ENCODE measurements at places on chromosomes 4 and X.

DNA sequence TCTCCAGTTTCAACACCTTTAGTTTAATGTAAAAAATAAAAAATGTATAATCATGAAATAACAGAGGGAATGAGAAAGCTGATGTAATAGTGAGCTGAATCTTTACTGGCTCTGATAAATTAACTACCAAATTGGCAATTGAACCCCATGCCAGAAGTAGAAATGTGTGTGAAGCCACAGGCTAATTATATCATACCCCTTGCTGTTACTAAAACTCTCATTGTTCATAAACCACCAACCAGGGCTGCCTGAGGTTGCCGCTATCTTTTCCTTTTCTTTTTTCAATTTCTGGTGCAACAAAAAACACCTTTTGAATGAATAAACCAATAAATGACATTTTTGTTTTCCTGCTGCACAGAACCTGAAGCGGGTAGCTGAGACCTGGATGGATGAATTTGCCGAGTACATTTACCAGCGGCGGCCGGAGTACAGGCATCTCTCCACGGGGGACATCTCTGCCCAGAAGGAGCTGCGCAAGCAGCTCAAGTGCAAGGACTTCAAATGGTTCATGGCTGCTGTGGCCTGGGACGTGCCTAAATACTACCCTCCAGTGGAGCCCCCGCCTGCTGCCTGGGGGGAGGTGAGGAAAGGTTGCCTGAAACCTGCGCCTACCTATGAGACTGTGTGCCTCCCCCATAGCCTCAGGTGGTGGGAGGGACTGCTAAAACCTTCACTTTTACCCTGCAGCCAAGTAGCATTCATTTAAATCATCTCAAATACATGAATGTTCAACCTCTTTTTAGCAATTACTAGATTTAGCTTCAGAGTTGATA lies 216.7 kb upstream of the GALNT7 start:
- no peak for DNase-seq

DNA sequence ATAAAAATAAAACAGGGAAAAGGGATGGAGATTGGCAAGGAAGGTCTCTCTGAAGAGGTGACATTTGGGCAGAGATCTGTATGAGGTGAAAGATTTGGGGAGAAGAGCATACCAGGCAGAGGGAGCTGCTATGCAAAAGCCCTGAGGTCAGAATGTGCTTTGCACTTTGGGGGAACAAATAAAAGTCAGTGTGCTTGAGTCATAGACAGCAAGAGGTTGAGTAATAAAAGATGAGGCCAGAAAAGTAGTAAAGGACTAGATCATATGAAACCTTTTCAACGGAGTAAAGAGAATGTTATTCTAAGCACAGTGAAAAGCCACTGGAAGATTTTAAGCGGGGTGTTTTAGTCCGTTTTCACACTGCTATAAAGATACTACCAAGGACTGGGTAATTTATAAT lies 76.5 kb upstream of the TEX13A start:
- DNase-seq = no peak

DNA sequence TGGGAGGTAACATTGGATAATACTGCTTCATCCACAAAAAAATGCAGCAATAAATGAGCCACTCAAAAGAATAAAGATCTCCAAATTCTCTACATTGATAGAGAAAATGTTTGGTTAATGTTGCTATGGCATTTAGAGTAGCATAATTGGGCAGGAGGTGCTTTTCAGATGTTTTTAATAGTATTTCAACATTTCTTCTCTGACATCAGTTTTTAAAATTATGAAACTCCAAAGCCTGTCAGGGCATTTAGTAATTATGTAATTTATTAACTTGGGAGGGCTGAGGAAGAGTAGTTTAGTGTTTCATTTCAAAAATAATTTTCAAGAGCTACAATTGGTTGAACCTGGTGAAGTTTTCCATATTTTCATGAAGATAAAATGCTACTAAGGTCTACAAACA lies 211.3 kb upstream of the INTU start:
- no peak for DNase-seq

DNA sequence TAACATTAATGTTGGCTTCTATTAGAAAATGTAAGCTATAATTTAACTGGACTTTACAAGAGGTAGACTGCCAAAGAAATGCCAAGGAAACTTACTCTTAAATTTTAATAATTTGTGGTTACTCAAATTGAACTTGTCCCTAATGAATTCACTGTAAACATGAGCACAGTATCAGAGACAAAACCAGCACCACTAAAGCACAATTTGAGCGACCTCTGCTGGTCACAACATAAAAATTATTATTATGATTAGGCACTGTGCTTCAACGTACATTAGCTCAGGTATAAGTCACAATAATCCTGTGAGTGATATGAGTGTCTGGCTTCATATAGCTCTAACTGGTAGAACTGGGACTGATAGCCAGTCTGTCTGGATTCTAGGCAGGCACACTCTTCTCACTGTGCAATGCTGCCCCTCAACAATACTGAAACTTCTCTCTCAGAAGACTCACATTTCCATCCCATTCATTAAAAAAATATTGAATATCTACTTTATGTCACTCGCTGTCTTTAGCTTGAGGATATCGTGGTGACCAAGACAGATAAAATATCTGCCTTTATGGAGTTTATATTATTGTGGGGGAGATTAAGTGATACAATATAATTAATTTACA lies 8.0 kb downstream of the NUDT6 start:
- DNase-seq = no peak

DNA sequence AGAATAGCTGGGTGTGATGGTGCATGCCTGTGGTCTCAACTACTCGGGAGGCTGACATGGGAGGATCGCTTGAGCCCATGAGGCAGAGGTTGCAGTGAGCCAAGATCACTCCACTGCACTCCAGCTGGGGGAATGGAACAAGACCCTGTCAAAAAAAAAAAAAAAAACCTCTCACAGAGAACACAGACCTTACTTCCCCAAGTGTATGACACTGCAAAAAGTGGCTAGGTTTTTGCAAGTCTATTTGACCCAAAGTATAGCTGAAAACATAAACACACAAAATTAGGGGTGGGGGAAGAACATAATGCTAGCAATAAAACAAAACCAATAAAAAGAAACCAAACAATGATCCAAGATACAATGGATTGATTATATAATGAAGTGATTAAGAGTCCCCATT lies 6.7 kb downstream of the LAMP2 start:
- DNase-seq = no peak

GRCh38 chr4:54234497-54235205 lies 5.6 kb downstream of the PDGFRA start:
- DNase-seq = no peak

DNA sequence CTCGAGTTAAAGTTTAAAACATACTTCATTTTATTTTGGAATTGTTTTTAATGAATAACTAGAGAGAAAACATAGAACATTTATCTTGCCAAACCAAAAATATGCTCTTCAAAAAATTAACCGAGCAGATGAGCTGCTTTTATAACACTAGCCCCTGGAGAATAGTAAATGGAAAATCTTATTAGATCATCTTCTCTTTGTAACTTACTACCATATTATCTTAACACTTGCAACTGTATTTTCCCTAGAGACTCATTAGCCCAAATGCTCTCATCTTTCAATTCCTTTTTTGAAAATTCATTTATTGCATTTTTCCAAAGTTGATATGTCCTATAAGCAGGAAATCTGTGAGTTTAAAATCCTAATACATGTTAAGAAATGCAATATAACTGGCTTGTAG lies 143.3 kb downstream of the CAMK2D start:
- no peak for DNase-seq

GRCh38 chr4:110247591-110247990 lies 49.2 kb upstream of the ELOVL6 start:
- DNase-seq = no peak

- DNase-seq = no peak
These were observed 97.4 kb upstream of the S100G start for GRCh38 chrX:16552546-16552945.

GRCh38 chr4:829761-830600 lies 4.1 kb upstream of the CPLX1 start:
- no peak for DNase-seq

DNA sequence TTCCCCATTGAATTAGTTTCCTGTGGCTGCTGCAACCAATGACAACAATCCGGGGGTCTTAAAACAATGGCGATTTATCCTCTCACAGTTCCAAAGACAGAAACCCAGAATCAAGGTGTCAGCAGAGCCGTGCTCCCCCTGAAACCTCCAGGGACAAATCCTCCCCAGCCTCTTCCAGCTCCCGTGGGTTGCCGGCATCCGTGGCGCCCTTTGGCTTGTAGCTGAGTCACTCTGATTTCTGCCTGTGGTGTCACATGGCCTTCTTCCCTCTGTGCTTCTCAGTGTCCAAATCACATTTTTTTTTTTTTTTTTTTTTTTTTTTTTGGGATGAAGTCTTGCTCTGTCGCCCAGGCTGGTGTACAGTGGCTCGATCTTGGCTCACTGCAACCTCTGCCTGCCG lies 64.5 kb upstream of the STX18 start:
- DNase-seq = no peak

DNA sequence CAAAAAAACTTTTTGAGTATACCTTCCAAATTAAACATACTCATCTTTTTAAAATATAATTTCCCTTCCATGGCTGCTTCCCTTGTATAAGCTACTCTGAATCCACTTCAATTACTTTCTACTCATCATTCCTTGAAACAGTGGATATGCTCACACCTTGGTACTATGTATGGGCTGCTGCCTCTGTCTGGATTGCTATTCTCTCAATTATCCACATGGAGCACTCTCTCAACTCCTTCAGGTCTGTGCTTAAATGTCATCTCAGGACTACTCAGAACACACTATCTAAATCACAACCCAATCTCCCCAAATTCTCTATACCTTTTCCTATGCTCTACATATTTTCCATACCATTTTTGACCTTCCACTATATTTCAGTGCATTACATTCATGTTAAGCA lies 898.9 kb upstream of the EPHA5 start:
- DNase-seq = no peak

DNA sequence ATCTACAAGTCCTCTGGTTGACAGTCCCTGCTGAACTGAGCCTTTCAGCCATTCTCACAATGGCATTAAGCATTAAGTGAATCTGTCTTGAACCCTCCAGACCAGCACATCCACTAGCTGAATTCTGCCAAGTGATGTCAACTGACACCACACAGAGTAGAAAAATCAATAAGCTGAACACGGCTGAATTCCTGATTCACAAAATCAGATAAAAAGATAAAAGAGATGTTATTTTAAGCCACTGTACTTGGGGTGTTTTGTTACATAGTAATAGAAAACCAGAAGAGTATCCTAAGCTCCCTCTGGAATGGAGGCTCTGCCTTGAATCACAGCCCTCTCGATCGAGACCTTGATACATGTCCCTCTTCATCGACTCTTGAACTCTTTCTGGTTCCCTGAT lies 336.5 kb downstream of the DMD start:
- no peak for DNase-seq

GRCh38 chr4:178612733-178613132 lies 1170.5 kb upstream of the AGA start:
- DNase-seq = no peak

GRCh38 chr4:113561092-113561491 lies 200.4 kb downstream of the CAMK2D start:
- no peak for DNase-seq

DNA sequence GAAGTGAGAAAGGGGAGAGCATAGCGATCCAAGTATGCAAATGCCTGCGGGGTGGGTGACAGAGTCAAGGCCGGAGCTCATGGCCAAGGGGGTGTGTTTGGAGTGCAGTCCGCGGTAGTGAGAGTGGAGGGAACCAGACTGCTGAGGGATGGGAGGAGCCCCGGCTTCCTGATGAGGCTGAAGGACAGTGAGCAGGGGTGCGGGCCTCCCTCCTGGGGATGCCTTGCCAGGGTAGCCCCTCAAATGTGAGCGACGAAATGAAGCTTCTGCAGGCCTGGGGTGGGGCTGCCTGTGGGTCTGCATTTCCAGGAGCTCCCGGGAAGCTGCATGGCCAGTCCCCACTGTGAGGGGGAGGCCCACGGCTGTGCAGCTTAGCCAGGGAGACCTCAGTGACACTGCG lies 45.0 kb downstream of the PSAPL1 start:
- DNase-seq = no peak

DNA sequence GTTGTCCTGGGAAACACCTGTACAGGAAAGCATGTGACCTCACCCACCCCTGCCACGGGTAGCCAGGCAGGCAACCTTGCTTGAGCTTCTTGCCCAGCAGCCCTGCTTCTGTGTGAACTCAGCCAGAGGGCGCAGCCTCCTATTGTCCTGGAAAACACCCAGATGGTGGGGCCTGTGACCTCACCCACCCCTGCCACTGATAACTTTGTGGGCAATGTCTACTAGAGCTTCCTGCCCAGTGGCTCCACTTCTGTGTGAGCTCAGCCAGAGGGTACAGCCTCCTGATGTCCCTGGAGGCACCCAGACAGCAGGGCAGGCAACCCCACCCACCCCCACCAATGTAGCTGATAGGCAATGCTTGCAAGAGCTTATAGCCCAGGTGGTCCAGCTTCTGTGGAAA lies 146.3 kb downstream of the DTHD1 start:
- DNase-seq = no peak

- DNase-seq = no peak
These were observed 7.0 kb downstream of the SH3BGRL start for GRCh38 chrX:81208916-81209315.

DNA sequence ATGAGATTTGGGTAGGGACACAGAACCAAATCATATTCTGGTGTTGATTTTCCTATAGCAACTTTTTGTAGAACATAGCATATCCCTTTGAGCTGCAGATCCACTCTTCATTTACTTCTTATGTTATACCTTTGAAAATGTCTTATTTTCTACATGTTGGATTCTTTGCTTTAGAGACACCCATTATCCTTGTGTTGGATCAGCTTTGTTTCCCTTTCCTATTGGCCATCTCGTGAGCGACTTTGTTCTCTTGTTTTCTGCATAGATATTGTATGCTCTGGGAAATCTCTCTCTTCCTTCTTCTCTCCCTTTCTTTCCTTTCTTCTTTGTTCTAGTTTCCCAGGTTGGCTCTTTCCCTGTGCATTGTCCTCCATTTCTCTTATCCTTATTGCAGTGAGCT lies 59.6 kb downstream of the DRD5 start:
- no peak for DNase-seq

Data from NCI-H524 treated with DMSO at 0.1 percent for 48 hours (cell line).